8988T (cell line): ENCODE measurements at places on chromosomes 13 and 19.

GRCh38 chr13:28438598-28439334 is 56.2 kb downstream of the FLT1 start:
- no peak for DNase-seq

DNA sequence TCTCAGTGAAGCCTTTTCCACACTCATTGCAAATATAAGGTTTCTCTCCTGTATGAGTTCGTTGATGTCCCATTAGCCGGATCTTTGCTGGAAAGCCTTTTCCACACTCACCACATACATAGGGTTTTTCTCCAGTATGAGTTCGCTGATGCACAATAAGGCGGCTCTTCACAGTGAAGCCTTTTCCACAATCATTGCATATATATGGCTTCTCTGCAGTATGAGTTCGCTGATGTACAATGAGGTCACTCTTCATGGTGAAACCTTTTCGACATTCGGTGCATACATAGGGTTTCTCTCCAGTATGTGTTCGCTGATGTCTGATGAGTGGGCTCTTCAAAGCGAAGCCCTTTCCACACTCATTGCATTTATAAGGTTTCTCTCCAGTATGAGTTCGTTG is 6.8 kb upstream of the ZNF350 start:
- DNase-seq = no peak

DNA sequence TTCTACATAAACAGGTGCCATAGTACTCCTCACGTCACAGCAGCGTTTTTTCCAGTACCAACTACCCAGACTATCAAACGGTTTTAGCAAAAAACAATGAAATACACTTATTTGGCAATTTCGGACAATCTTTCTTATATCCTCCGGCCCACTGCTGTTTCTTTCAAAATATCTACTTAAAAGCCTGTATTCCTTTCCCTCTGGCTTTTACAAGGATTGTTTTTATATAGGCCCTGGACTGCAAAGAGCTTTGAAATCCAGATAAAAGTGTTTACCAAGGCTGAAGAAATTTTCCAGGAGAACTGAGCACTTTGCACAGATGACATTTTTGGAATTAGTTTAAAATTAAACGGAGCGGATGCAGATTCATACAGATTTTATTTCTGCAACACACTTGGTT is 255.9 kb upstream of the STARD13 start:
- DNase-seq = no peak

DNA sequence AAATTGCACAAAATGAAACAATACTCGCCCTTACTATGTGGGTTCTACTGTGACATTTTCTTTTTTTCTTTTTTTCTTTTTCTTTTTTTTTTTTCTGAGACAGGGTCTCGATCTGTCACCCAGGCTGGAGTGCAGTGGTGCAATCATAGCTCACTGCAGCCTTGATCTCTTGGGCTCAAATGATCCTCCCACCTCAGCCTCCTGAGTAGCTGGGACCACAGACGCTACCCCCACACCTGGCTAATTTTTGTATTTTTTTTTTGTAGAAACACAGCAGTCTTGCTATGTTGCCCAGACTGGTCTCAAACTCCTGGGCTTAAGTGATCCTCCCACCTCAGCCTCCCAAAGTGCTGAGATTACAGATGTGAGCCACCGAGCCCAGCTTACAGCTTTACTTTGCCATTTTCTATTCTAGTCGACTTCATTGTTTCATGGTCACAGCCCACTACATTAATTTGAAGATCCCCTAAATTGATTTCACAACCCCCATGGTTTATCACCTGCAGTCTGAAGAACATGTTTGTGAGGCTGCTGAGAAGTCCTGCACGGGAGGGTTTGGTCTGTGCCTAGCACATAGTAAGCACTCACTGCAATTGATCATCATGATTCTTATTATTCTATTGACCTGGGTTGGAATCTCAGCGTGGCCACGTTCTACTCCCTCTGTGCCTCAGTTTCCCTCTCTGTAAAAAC is 3.8 kb downstream of the BCL3 start:
- DNase-seq = no peak

DNA sequence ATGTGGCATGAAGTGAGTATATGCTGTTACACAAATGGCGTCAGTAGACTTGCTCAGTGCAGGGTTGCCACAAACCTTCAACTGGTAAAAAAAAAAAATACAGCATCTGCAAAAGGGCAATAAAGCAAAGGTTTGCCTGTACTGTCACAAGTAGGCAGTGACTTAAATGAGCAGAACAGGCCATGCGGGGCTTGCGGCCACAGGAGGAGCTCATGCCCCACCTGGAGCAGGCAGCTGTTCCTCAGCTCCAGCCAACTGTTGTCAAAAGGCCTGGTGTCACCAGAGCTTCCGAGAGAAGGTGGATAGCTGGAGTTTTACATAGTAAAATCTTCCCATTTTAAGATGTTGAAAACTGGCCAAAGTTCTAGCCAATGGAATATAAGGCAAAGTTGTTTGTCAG is 7.7 kb downstream of the ATP7B start:
- no peak for DNase-seq

GRCh38 chr13:29597706-29598105 is 2.2 kb upstream of the SLC7A1 start:
- DNase-seq = no peak

- DNase-seq = no peak
These were observed 25.4 kb upstream of the OR10H1 start for GRCh38 chr19:15840833-15841232.

DNA sequence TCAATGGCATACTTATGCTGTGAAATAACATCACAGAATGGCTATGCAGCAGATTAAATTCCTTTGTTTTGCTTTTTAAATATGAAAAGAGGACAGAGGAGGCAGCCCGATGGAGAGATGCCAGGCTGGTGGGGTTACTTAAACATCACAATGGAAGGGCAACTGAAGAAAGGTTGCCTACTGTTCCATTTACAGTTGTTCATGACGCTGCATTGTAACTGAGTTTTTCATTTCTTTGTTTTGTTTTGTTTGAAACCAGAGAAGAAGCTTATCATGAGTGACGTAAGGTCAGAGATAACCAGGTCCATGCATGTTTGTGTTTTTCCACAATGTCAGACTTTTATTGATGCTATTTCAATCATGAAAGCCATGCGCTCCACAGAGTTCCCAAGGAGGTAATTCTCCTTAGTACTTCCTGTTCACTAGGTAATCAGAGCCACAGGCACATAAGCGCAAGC is 273.8 kb downstream of the LHFPL6 start:
- no peak for DNase-seq

GRCh38 chr13:27461940-27462584 is 11.7 kb upstream of the MTIF3 start:
- DNase-seq = no peak

- no peak for DNase-seq
These were observed 38.0 kb downstream of the ARHGEF18 start for GRCh38 chr19:7386769-7387168.

- DNase-seq = no peak
These were observed 7.5 kb upstream of the NFIX start for GRCh38 chr19:12987781-12988180.
